ENCODE measurements at places on chromosomes 12 and 14.

DNA sequence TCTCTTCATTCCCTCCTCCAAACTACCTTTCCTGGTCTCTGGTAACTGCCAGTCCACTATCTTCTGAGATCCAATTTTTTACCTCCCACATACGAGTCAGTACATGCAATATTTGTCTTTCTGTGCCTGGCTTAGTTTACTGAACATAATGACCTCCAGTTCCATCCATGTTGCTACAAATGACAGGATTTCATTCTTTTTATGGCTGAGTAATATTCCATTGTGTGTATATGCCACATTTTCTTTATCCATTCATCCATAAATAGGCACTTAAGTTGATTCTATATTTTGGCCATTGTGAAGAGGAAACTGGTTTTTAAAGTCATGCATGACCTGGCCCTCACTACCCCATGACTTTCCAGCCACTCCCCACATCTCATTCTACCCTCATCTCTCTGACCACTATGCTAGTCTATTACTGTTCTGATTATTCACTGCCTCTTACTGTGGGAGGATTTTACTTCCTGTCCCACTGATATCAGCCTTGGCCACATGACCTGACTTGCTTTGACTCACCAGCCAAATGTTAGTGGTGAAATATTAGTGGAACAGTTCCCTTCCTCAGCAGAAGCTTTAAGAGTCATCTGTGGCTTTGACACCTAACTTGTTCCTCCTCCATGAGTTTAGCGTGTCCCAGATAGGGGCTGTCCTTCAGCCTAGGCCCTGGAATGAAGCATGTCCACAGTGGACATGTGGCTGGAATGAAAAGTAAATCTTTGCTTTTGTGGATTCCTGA, 52.2 kb downstream of the GOLGA5 start:
- DNase-seq = no peak

GRCh38 chr12:52428121-52428520, 6.0 kb downstream of the KRT75 start:
- DNase-seq = no peak

GRCh38 chr12:127503246-127503645, 763.7 kb upstream of the TMEM132C start:
- no peak for DNase-seq

GRCh38 chr12:98612696-98613334, 19.3 kb downstream of the SLC25A3 start:
- no peak for DNase-seq

DNA sequence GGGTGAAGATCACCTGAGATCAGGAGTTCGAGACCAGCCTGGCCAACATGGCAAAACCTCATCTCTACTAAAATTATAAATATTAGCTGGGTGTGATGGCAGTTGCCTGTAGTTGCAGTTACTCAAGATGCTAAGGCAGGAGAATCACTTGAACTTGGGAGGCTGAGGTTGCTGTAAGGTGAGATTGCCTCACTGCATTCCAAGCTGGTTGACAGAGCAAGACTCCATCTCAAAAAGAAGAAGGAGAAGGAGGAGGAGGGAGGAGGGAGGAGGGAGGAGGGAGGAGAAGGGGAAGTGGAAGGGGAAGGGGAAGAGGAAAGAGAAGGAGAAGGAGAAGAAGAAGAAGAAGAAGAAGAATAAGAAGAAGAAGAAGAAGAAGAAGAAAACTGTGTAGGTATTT, 17.0 kb downstream of the RNASE10 start:
- no peak for DNase-seq

- DNase-seq = no peak
Measured at GRCh38 chr12:38157933-38158401, 158.6 kb upstream of the ALG10B start.

DNA sequence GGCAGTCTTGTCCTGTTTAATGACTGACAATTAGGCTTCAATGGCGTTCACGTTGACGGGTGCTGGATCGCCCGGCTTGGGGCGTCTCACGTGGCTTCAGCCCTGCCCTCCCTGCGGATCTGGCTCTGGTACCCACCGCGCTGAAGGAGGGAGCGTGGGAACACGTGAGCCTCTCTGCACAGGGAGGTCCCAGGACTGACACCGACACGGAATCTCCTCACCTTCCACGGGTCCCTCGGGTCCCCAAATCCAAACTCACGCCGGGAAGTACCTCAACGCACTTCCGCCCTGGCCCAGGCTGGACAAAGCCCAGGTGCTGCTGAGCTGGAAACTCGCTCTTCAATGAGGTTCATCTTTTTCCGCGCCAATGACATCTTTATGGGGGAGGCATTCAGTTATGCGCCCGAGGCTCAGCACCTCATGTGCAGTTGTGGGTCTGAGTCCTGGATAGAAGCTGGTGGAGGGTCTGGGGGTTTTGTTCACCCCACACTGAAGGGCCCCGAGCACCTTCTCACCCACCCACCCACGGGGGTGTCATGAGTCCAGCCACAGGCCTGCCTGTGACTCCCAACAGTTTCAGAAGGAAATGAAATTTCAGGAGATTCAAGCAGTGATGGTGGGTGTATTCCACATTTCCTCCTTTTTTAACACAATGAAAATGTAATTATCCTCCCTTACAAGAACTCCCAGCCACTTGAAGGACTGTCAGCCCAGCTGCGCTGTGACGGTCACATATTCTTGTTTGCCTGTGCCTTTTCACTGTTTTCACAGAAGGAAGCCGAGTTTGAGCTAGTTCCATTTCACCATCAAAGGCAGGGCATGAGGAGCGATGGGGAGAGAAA, 251.7 kb upstream of the SFSWAP start:
- DNase-seq = no peak

GRCh38 chr12:114479831-114480230, 73.9 kb upstream of the TBX5 start:
- DNase-seq = no peak

DNA sequence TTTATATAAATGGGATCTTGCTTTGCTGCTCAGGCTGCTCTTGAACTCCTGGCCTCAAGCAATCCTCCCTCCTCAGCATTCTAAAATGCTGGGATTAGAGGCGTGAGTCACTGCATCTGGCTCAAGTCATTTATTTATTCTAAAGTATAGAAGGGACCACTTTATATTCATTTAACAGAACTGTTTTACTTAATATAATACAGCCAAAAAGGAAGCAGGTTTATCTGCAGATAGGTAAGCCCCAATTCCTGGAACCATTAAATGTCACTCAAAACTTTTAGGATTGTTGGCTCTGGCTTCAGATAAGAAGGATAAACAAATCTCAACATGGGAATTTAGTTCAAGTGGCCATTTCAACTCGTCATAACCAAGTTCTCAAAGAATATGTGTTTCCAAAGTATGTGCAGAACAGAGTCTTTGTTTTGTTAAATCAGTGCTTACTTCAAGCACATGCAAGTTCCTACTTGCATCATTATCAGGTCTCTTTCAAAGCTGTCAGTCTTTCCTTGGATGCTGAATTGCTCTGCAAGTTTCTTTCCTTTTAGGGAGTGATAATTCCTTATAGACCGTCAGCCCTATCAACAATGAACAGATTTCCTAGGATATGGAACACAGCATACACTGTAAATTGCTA, 60.4 kb downstream of the KITLG start:
- peak; percentile 35 for DNase-seq

- no peak for DNase-seq
Measured at GRCh38 chr12:25459541-25459951, 93.5 kb downstream of the LMNTD1 start.

DNA sequence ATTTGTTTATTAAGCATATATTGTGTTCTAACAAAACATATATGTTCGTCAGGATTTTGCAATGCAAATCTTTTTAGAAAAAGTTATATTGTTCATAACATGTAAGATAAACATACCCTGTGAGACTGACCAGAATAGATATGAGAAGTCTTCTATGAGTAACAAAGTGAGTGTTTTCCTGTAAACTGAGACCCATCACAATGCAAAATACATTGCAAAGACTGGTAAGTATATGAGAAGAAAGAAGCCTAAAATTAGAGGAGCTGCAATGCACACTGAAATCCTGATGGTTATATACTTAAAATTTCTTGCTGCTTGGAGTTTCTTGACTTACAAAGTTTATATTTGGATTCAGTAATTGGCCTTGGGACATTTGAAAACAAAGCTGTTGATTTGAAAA, 6.0 kb downstream of the HMGA2 start:
- DNase-seq = no peak

DNA sequence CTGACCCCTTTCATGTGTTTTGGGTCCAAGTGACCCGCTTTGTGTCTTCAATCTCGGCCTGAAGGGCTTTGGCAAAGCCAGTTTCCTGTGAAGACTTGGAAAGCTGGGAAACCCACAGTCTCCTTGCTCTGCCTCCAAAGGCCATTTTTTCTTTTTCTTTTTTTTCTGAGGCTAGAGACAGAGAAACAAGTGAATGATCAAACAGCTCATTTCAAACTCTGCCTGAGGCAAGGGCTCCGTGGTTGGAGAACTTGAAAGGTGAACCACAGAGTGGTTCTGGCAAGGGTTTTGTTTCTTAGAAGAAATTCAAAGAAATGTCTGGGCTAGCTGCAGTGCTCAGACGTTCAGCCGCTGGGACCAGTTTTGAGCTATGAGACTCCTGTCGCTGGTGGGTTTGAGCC, 62.7 kb downstream of the ERH start:
- peak; percentile 71 for DNase-seq

DNA sequence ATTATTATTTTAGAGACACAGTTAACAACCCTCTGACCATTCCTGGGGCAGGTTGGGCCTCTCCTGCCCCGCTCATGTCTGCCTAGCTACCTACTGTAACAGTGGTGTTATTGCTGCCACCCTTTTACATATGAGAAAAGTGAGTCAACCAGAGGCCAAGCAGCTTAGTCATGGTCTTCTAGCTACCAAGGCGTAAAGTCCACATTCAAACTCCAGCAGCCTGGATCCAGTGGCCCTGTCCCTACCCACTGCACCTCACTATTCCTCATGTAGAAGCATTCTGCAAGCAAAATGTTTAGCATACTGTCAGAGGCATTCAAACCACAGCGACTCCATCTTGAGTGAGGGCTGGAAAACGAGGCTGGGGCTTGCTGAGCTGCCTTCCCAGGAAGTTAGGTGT, 95.8 kb downstream of the SLC15A4 start:
- DNase-seq = no peak

DNA sequence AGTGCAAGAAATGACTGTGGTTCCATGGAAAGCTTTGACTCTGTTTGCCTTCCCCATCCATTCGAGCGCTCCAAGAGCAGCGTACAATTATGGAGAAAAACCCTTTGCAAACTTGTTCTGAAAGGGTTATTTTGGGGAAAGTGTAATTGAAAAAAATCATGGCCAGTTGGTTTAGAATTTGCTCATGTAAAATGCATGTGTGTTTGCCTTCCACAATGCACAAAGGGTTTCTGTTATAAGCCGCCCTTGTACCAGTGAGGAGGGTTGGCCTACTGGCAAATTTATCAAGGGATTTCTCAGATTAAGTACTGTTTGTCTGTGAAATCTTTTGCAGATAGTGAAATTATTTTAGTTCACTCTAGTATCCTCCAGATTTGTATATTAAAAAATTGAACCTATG, 62.7 kb upstream of the PELI2 start:
- DNase-seq = no peak

GRCh38 chr12:26007566-26007965, 49.1 kb downstream of the RASSF8 start:
- DNase-seq = no peak

DNA sequence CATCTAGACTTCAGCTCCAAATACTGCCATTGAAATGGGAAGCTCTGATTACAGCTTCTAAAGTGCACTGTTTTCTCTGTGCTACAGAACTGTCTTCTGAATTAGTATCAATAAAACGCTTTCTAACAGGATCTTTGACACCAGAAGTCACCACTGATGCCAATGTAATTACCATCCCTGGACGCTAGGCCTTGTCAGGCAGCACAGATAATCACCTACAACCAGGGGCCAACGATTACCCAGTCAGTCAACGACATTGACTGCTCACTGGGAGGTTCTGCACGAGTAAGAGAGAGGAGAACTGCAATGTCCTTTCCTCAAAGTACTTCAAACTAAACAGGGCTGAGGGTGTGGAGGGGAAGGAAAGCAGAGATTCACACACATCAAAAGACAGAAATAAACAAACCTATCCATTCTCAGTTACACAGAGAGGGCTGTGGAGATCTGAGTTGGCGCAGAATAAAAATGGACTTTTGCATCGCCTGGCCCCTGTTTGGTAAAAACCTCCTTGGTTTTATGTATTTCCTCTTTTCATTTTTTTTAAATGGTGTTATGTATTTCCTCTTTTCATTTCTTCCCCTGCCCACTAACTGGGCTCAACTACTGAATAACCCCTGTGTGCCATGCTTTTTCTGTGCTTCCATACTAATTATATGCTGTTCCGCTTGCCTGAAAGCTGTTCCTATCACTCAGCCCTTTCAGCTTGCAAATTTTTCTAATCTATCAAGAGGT, 492.2 kb downstream of the APAF1 start:
- DNase-seq = no peak

- DNase-seq = no peak
Measured at GRCh38 chr12:103913100-103913499, 17.1 kb upstream of the HSP90B1 start.

GRCh38 chr12:132465269-132466190, 24.4 kb upstream of the FBRSL1 start:
- no peak for DNase-seq

GRCh38 chr12:67957383-67957782, 31.9 kb upstream of the IFNG-AS1 start:
- DNase-seq = no peak

- DNase-seq = no peak
Measured at GRCh38 chr14:77965919-77966435, 166.1 kb downstream of the ADCK1 start.

Data from prostate gland (tissue), 2 donors.